ENCODE measurements at places on chromosomes 1 and 21.
A peak's percentile ranks its signal among the peaks of the same experiment; 100 is the strongest.

- DNase-seq, result no peak
Observed at GRCh38 chr1:182113879-182114626, 52.5 kb upstream of the ZNF648 start.

DNA sequence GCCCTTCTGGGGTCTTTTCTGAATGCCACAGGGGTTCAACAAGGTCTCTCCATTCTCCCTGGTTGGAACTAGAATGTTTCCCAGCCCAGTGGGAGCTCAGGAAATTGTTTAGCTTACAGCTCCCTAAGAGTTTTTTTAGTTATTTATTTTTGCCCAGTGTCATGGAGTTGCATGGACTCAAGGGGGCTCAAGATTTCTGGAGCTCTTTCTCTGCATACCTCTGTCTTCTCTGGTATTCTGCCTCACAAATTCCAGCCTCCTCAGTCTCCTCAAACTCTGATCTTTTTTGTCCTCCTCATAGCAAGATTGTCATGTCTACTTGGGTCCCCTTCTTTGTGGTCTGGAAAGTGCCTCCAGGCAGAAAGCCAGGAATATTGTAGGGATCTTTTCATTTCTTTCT, 15.9 kb upstream of the PPP2R5A start:
- no peak for DNase-seq

GRCh38 chr1:51570063-51570710, 46.7 kb upstream of the OSBPL9 start:
- no peak for DNase-seq

- peak; percentile 18 for DNase-seq
Observed at GRCh38 chr1:224542783-224543440, 73.2 kb upstream of the CNIH3 start.

DNA sequence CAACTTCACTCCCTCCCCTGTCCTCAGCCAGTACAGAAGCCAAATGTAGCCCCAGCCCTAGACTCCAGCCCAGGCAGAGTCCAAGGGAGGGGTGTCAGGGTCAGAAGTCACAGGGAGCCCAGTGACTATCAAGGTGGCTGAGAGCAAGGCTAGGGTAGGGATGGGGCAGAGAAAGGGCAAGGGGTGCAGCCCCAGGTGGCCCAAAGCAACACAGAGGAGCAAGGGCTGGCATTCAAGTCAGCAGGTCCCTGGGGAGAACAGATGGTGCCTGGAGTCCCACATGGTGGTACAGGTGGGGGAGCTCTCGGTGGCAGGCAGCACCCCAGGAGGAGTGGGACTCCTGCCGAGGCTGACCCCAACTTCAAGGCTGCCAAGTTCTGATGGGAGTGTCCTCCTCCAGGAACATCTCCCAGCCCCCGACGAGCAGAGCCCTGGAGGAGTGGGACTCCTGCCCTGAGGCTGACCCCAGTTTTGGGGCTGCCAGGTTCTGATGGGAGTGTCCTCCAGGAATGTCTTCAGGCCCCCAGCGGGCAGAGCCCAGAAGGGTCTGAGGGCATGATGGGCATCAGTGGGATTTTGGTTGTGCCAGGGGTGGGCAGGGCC, 3.7 kb upstream of the DVL1 start:
- DNase-seq, result no peak

DNA sequence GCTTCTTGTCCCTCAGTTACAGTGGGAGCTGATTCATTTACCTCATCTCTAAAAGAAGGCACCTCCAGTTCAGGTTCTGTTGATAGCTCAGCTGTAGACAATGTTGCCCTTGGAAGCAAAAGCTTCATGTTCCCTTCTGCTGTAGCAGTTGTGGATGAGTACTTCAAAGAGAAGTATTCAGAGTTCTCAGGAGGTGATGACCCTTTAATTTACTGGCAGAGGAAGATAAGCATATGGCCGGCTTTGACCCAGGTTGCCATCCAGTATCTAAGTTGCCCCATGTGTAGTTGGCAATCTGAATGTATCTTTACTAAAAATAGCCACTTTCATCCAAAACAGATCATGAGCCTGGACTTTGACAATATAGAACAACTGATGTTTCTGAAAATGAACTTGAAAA, 4.5 kb downstream of the ZBED6 start:
- no peak for DNase-seq

GRCh38 chr21:35980821-35981220, 79.5 kb downstream of the SETD4 start:
- no peak for DNase-seq

DNA sequence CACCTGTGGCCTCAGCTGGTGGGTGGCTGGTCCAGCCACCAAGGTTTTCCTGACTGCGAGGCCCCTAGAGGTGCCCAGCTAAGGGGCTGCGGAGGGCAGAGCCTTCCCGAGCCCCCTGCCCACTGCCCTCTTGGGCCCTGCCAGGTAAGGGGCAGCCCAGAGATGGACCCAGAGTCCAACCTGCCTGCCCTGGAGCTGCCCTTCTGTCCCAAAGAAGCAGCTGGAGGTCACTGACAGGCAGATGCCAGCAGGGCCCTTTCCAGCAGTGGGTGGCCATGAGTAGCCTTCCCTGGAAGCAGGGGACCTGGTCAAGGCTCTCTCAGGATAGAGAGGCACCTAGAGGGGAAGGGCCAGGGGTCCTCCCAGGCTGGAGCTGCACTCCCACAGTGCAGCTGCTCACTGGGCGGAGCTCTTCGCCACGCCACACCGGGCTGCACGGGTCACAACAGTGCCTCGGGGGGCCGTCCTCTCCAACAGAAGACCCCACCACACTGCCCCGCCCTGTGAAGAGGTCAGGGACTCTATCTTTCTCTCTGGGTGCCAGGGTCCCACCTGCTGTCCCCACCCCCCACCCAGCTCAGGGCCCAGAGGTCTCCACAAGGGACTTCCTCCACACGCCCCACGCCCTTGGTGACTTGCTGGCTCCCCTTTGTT, 10.9 kb upstream of the GNB1 start:
- no peak for DNase-seq

GRCh38 chr21:46096596-46097335, 1.1 kb upstream of the COL6A2 start:
- DNase-seq, result no peak

GRCh38 chr1:180912211-180912800, 391 bp upstream of the KIAA1614 start:
- DNase-seq, result no peak

- DNase-seq, result no peak
Observed at GRCh38 chr1:227242811-227243682, 75.2 kb downstream of the CDC42BPA start.

DNA sequence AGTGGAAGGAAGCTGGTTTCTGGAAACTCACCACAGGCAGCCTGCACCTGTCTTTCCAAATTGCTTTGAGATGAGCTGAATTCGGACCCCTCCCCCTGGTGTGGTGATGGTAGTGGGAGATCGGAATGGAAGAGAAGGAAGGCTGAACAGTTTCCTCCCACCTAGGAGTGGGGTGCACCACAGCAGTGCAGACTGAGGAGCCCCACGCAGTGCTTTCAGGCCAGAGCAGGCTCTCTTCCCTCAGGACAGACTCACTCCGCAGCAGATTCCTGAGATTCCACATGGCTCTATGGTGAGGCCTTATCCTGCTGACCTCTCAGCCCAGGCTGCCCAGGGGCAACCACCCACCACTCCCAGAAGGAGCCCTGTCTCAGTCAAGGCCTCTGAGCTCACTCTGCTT, 80.9 kb downstream of the ATP1A1 start:
- no peak for DNase-seq

GRCh38 chr1:3743421-3743820, 8.8 kb upstream of the CCDC27 start:
- no peak for DNase-seq

GRCh38 chr1:81690676-81691453, 109.9 kb upstream of the ADGRL2 start:
- no peak for DNase-seq

DNA sequence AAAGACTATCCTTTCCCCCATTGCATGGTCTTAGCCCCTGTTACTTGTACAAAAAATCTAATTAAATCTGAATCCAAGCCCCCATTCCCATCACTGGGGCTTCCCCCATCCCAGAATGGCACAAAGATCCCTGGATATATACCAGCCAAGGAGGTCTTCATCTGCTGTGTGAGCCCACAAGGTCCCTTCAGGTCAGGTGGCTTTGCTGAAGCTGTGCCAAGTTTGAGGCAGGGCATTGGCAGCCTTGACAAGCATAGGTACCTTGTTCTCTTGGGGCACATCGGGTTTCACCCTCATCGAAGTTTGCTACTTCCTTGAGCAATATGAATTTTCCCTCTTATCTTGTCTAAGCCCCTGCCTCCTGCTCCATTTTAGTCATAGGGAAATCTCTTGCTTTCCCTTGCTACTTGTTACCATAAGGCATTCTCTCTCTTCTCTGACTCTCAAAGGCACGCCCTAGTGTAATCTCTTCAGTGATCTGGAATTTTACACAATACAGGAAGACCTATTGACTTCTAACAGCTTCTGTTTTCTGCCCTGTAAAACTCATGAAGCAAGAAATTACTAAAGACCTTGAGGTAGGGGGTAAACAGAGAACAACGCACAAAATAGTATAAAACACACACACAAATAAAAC, 71.4 kb upstream of the COG2 start:
- no peak for DNase-seq

DNA sequence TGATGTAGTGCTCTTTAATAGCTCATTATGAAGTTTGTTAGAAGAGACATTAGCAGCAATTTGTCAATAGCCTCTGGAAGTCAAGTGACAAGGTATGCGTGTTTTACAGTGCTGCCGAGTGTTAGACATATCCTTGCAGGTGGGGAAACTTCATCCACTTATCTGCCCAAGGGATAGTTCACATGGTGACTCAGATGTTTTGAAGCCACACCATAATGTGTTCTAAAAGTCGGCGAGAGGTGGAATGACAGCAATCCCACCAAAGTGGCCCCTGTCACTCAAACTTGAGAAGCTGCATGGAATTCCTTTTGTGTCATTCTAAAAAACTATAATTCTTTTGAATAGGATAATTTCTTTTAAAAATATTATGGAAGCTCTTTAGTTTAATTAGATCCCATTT, 98.1 kb downstream of the RUNX1 start:
- no peak for DNase-seq

DNA sequence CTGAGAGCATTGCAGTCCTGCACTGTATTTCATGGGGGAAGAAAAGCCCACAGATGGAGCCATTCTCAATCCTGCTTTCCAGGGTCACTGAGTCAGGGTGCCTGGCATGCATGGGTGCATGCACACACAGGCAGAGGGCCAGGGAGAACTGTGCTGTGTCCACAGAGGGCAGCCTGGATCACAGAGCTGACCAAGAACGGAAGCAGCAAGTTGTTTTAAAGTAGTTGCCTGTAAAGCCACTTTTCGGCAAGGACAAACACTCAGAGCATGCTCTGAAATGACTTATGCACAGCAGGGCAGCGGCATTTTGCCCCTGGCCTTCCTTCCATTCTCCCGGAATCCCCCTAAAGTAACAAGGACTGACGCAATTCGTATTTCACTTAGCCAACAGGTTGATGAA, 3.6 kb downstream of the ERG start:
- no peak for DNase-seq

DNA sequence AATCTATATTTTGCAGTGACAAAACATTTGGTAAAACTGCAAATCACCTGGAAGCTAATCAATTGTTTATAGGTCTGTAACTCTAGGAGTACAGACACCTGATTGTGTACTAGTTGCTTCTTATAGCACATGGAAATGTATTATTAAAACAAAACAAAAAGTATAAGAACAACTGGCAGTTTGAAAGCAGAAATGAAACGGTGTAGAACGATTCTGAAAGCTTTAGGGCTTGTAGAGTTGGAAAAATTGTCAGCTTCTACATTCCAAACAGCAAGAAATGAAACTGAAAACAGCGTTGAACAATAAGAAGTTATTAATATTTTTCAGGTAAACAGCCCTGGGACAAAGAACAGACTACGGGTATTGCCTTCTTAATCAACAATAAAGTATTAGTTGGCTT, 273.3 kb downstream of the OLFM3 start:
- DNase-seq, result no peak

DNA sequence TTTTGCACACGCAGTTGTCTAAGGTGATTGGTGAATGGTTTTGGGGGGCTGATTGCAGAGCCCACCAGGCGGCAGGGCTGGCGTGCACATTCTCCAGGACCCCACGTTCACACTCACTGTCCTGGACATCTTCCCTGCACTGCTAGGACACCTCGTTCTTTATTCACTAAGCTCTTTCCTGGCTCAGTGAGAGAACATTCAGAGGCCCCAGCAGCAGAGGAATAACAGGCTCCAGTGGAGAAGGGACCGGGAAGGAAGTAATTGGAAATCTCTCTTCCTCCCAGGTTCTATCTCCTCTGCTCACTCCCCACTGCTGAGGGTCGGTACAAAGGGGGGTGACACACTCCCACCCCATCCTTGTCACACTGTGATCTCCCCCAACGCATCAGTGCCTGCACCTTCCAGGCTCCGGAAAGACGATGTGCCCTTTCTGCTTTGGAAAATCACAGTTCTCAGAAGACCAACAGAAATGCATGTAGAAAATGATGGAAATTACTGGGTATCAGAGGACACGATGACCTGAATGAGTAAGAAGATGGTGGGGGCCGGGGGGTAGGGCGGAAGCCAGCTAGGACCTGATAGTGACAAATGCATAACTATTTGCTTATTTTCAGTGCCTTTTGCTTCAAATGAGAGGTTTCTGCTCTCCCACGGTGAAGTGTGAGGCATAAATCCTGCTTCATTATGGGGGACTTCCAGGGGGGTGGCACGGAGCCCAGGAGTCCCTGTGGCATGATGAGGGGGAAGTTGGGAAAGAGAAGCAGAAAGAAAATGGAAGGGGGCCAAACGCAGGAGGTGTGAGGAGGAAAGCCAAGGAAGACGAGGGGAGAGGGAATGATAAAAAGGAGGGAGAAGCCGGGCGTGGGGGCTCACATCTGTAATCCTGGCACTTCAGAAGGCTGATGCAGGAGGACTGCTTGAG, 25.2 kb upstream of the KIF26B start:
- DNase-seq, result no peak

DNA sequence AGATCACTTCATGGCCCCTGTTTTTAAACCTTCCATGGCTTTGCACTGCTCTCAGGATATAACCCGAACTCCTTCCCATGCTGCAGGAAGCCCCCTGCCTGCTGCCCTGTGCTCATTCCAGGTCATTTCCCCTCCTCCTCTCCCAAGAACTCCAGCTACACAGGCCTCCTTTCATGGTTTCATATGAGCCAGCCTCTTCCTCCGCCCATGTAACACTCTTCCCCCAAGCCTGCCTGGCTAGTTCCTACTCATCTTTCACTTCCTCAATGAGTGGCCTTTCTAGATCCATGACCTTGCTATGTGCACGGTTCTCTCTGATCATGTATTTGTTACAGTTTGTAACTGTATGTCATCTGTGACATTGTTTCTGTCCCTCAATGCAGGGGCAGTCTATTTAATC, 3.1 kb upstream of the NCF2 start:
- DNase-seq, result no peak

DNA sequence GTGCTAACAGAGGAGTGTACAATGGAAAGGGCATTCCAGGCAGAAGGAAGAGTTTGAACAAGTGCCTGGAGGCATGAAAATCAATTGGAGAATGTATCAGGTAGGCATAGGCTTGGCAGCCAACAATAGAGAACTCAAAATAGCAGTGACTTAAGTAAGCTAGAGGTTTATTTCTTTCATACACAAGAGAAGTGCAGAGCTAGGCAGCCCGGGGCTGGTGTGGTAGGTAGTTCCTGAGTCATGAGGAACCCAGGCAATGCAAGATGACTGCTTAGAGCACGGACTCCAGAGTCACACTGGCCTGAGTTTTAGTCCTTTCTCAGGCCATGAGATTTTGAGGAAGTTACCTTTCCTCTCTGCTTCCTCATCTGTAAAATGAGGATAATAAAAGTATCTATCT, 74.8 kb upstream of the LRRN2 start:
- DNase-seq, result no peak
